ENCODE measurements at places on chromosomes 1 and 21.

- no peak for DNase-seq
Observed at GRCh38 chr1:210689826-210690225, 361.1 kb downstream of the HHAT start.

DNA sequence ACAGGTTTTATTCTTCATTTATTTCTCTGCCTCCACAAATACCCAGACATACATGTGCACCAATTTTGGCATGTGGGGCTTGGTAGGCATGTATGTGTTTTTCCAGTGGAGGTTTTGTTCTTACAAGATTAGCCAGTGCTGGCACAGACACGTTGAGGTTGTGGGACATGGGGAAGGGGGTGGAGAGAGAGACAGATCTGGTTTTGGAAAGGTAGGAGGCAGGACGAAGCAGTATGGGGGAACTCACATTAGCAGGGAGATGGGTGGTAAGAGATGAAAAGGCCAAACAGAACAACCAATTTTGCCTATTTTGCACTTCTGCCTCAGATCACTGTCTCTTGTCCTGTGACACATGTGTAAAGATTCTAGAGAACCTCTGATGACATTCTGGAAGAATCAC lies 166.1 kb upstream of the HMGB4 start:
- DNase-seq = no peak

DNA sequence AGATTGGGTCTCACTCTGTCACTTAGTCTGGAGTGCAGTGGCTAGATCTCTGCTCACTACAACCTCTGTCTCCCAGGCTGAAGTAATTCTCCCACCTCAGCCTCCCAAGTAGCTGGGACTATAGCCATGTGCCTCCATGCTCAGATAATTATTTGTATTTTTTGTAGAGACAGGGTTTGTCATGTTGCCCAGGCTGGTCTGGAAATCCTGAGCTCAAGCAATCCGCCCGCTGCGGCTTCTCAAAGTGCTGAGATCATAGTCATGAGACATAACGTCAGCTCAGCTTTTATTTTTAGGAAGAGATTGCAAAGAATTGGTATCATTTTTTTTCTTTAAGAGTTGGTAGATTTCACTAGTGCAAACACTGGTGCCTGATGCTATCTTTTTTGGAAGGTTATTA lies 244.9 kb downstream of the DSCAM start:
- no peak for DNase-seq

DNA sequence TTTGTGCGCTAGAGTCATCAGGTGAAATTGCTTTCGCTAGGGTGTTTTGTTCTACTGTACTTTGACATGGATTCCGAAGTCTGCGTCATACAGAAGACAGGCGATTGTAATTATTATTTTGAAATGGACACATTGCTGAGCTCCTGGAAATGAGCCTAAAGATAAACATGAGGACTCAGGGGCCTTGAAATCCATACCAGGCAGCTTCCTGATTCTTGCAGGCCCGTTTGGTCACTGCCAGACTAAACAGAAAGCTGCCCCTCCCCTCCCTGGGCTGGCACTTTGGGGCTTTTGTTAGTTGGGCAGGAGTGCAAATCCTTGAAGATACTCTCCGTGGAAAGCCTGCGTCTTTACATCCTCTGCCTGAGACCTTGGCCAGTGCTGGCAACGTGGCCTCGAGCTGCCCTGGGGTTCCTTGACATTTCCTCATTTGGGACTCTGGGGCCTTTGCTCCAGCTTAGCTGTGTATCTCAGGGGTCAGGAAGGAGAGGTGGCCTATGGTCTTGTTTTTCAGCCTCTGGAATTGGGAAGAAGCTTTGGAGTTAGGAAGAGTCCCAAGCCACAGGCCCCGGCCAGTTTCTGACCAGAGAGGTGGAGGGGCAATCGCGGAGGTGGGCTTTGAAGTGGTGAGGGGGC lies 26.9 kb upstream of the KCNE2 start:
- no peak for DNase-seq

DNA sequence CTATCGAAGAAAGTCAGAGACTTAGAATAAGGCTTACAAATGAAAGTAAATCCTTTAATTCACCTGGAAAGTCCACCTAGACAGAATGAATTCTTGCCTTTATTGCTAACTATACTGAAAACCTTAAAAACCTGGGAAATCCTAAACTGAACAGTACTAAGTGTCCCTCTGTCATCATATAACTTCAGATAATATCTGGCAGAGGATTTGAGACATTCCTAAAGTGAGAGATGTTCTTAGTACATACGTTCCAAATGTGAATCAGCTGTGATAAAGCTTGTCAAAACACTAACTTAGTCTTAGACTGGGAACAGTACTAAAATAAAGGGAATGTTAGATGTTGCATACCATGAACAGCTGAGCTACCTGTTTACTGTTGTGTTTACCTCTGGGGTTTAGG lies 121.7 kb downstream of the TNFSF18 start:
- no peak for DNase-seq

DNA sequence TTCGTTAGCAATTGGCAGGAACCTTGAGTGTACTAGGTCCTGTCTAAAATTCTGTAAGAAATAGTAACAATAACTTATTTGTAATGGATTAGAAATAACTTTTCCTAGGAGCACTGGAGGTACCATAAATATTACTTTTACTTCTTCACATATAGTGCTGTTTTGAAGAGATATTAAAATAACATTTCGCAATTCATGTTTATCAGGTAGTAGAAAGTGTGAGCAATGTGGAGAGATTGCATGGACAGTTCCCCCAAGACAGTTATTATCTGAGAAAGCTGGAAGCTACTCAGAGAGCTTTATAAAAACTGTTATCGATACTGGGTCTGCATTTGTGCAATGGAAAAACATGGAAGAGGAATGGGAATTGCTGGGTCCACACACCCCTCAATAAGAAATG lies 128.5 kb upstream of the KIF26B start:
- DNase-seq = no peak

DNA sequence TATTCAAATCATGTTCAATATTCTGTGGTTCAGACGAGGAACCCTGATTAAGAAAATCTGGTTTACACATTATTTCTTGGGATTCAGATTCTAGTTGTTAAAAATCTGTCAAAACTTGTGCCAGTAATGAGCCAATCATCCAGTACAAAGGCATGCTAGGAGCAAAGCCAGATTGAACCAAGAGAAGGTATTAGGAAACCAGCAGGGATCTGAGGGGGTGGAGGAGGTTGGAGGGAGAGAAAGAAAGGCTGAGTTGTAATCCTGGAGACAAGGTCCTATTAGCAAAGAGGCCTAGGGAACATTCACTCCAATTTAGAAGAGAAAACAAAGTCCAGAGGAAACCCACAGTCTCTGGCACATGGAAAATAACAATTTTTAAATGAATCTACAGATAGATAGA lies 352.9 kb downstream of the LTN1 start:
- no peak for DNase-seq

GRCh38 chr1:91851130-91852010 lies 34.6 kb downstream of the TGFBR3 start:
- peak; percentile 93 for DNase-seq

DNA sequence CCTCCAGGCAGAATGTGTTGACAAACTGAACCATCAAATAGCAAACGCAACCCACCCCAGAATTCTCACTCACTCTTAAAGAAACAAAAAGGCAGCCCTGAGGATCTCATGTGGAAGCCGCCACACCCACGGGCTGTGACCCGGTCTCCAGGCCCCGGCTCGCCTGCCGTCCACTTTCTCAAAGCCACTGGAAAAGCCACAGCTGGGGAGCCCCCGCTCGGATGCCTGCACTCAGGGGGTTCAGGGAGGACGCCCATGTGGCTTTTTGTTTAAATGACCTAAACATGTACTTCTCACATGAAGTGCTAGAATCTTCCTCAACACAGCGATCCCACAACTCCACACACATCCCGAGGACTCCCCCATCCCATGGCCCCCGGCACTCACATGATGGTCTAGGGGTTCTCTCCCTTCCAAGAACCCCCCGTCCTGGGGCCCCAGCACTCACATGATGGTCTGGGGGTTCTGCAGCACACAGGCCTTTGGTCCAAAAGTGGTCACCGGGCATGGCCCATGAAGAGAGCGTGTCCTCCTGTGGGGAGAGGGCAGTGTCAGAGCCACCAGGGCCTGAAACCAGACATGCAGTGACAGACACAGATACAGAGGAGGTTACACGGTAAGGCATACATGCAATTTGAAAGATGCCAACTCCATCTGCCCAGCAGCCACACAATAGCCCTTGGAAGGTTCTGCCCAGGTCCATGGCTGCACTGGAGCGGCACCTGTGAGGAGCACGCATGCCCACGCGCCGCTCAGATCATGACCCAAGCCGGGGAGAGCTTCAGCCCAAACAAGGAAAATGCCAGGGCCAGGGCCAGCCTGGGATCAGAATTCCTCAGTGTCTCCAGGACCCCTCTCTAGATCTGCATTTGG lies 16.5 kb downstream of the NADK start:
- no peak for DNase-seq

DNA sequence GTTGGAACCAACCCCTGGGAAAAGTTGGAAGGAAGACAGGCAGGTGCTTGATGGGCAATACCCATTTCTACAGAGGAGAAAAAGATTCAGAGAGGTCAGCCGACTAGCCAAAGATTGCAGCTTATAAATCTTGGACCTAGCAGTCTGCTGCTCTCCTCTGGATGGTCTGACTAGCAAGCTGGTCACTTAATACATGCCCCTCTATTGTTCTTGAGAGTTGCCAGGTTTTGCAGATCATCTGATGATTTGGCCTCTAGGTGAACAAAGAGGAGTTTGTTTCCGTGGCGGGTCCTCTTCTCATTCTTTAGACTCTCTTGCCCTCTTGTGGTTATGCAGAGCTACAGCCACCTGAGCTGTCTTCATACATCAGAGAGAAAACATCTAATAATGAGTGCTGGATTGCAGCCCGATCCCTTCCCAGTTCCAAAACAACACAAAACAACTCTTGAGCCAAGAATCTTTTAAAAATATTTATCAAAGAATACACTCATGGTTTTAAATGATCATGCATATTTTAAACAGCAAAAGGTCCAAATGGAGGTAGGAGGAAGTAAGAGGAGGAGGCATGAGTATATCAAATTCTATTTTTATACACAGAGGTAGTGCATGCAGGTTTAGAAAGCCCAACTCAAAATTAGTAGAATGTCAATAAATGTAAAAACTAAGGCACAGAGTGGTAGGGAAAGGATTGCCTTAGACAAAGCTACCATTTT lies 115.7 kb downstream of the SLC30A10 start:
- DNase-seq = peak; percentile 84

- no peak for DNase-seq
Observed at GRCh38 chr1:96309783-96310182, 411.8 kb upstream of the PTBP2 start.

DNA sequence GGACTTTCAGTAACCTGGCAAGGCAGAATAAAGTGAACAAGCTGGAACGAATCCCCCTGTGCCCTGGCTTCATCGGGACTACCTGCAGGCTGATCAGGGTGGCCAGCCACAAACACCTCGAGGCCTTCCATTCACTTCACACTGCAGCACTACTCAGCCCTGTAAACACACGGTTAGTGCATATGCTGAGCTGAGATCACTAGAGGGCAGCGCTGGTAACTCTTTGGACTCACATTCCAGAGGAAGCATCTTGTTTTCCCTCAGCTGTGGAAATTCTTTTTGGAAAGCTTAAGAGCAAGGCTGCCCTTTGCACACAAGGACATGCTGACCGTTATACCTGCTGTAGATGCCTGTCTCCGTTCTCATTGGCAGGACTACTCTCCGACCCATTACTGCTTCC lies 32.1 kb downstream of the PCSK9 start:
- DNase-seq = peak; percentile 22

Measured in NCI-H510A treated with DMSO at 0.1 percent for 48 hours (cell line).